Cerebellar cortex (tissue), 1 donor: ENCODE measurements at places on chromosomes 1 and 21.
A peak's percentile ranks its signal among the peaks of the same experiment; 100 is the strongest.

DNA sequence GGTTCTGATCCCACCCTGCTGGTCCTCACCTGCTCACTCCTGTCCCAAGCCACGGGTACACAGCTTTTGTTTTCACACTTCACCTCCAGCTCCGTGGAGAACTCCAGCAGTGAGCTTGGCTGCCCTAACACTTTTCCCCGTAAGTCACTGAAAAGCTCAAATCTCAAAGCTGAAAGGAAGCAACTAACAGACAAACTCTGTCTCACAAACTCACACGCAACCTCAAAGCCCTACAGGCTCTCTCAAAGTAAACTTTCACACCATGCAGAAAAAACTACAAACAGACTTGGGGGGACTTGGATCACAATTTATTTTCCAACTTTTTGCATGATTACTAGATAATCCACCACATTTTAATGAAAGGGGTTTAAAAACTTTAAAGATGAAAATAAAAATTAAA is 88.3 kb downstream of the AK5 start:
- DNase-seq, result no peak

GRCh38 chr1:90710579-90711536 is 6.2 kb downstream of the BARHL2 start:
- peak; percentile 34 for DNase-seq

DNA sequence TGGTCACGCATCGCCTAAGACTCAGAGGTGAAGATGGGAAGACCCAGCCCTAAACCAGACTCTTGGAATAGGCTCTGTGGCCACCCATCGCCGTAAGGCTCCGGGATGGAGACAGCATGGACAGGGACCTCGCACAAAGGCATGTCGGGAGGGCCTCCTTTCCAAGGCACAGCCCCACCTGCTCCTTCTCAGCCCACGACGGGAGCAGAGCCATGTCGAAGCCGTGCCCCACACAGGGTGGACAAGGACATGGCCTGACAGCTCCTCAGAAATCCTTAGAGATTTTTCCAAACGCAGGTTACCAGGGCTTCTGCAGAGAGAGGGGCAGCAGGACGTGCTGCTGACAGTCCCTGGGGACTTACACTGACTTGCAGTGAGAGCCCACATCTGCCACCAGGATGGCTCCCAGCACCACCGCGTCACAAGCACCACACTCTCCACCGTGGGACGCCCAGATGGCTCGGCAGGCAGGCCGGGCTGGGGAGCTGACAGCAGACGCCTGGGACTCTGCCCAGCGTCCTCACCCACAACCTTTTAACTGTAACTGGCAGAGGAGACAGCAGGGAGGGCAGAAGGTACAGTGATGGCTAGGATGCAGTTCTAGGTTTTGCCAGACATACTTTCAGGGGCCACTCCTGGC is 12.0 kb downstream of the SSU72 start:
- no peak for DNase-seq

DNA sequence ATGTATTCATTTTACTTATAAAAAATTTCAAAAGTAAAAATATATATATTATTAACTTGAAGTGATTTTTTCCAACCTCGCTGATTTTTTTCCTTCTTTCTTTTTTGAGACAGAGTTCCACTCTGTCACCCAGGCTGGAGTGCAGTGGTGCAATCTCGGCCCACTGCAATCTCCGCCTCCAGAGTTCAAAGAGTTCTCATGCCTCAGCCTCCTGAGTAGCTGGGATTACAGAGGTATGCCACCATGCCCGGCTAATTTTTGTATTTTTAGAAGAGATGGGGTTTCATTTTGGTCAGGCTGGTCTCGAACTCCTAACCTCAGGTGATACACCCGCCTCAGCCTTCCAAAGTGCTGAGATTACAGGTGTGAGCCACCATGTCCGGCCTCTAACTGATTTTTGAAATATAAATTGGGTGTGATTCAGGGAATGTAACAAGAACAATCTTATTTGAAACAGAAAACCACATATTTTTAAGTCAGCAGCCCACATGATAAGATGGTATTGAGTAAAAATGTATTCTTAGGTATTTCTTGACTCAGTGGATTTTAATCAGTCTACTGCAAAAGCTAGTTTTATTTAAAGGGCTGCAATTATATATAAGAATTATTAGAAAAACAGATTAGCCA is 30.0 kb downstream of the ZBTB8B start:
- no peak for DNase-seq

GRCh38 chr1:205274041-205274691 is 46.4 kb downstream of the TMCC2 start:
- no peak for DNase-seq

DNA sequence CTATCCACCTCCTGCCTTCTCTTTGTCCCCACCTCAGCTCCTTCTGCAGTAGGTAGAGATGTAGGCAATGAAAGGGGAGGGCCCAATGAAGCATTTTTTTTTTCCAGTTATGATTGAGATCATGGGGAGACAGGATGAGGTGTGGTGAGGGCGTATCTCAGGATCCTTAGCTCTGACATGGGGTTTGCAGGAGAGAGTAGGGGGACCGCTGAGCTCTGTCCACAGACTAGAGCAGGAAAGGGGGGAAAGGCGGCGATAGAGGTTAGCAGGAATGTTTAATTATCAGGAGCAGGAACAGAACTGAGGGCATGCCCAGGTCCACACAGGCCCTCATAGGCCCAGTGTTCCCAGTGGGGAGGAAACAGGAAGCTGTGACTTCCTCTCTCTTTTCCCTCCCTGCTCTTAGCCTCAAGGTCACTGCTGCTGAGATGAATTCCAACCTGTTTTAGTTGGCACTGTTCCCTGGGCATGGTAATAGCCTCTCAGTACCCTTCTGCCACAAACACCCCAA is 901 bp upstream of the RXFP4 start:
- peak; percentile 68 for DNase-seq

- peak; percentile 4 for DNase-seq
Observed at GRCh38 chr1:200099040-200099439, 71.5 kb downstream of the NR5A2 start.

- no peak for DNase-seq
Observed at GRCh38 chr1:46686255-46686654, 14.6 kb downstream of the TEX38 start.

- no peak for DNase-seq
Observed at GRCh38 chr1:60573726-60574409, 500.3 kb upstream of the C1orf87 start.

DNA sequence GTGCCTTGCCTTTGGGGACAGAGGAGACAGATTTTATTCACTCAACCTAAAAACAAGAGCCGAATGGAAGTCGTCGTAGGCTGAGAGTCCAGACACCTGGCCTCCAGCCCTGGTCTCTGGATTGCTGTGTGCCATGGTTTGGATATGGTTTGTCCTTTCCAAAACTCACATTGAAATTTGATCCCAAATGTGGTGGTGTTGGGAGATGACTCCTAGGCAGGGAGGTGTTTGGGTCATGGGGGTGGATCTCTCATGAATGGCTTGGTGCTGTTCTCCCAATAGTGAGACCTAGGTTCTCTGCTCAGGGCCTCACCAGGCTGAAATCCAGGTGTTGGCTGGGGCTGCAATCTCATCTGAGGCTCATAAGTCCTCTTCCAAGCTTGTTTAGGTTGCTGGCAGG is 75.5 kb downstream of the FOXD2 start:
- no peak for DNase-seq

GRCh38 chr1:25701030-25701785 is 84.6 kb downstream of the MAN1C1 start:
- DNase-seq, result no peak

DNA sequence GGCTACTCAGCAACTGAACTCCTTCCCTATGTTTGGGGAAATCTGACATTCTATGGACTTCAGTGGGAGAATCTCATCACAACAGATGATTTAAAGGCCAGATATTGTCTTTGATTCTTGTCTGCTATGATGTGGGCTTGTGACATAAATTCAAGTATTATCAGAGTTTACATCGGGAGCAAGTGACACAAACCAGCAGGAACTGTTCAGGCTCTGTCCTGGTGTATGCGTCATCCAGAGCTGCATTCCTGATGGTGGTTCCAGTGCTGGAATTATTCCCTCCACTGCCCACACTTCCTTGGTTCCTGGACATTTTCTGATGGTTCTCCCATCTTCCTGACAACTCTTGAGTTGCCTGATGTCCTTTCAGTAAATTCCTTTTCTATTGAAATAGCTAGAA is 10.8 kb upstream of the LSM10 start:
- DNase-seq, result no peak

GRCh38 chr21:26965907-26966581 is 844 bp downstream of the ADAMTS5 start:
- DNase-seq, result no peak

DNA sequence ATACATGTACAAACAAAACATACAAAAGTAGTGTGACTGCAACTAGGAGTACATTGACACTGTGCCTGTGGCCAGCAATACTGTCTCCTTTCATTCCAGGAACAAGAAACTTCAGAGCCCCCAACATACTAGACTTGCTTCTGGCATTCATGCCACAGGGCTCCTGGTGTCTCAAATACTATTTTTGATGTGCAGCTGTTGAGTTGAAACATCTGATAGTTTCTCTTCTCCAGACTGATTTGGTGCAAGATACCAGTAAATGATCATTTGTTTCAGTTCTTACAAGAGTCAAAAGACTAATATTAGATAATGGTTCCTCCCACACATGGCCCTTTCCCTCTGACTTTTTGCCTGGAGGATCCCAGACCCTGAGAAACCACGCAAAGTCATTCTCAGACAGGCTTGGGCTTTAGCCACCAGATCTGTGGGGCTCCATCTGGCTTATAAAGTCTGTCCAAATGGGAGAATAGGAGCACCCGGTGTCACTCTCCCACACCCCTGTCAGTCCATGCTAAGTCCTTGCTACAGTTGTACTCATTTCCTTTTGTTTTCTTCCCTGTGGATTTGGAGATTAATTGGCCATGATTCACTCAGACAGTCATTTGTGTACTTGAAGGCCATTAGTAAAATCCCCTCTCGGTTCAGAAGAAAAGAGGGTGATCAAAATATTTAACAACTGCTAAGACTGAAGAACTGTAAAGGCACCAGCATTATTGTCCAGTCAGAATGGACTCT is 163.5 kb upstream of the RUNX1 start:
- no peak for DNase-seq

DNA sequence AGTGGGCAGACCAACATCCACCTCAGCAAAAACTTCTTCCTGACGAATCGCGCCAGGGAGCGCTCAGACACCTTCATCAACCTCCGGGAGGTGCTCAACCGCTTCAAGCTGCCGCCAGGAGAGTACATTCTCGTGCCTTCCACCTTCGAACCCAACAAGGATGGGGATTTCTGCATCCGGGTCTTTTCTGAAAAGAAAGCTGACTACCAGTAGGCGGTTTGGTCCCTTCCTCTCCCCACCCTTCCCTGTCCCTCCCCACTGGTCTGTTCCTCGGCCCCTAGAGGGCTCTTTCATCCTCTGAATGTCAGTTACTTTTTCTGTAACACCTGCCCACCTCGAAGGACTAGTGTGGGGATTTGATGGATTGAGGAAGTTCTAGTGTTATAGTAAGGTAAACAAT is 46.9 kb downstream of the CAPN2 start:
- DNase-seq, result no peak

GRCh38 chr1:73310797-73311381 is 887.1 kb downstream of the LRRIQ3 start:
- DNase-seq, result no peak

DNA sequence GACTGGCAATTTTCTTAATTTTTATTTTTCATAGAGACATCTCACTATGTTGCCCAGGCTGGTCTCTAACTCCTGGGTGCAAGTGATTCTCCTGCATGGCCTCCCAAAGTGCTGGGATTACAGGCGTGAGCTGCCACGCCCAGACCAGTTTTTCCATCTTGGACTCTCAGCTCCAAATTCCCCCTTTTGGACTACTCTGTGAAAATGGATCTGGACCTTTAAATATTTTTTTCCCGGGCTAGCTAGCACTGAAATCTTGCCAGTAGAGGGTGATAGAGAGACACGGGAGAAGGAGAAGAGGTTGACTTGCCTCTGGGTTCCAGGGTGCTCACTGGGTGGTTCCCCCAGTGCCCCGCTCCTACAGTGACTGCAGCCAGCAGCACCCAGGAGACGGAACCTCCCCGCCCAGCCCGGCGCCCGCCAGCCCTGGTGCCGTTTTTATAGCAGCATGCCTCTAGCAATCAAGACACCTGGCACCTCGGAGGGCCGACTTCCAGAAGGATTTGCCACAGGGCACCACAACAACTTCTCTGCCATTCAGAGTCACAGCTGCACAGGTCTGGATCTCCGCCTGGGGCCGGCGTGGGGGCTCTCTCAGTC is 34.7 kb upstream of the SCCPDH start:
- DNase-seq, result peak; percentile 82

DNA sequence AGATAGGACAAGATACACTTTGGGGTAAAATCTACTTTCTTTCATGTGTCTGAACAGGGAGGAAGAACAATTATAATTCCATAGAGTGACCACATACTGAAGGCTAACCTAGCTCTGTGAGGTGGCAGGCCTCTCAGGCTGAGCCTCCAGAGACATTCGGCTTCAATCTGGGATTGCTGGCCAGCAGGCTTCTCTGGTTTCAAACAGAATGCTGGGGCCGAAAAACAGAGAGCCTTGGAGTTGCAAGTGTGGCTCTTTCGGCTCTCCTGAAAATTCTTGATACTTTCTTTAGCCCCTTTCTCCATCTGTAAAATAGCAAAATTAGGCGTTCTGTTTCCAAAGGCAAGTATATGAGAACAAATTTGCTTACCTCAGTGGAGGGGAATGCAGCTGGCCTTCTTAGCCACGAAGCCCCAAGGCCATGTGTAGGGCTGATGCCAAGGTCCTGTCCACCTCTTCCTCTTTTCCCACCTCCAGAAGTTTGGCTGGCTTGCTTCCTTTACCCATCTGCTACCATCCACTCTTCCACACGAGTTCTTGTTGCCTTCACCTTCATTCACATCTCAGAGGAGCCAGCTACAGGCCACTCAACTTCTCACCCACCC is 30.0 kb upstream of the UBE2U start:
- no peak for DNase-seq

DNA sequence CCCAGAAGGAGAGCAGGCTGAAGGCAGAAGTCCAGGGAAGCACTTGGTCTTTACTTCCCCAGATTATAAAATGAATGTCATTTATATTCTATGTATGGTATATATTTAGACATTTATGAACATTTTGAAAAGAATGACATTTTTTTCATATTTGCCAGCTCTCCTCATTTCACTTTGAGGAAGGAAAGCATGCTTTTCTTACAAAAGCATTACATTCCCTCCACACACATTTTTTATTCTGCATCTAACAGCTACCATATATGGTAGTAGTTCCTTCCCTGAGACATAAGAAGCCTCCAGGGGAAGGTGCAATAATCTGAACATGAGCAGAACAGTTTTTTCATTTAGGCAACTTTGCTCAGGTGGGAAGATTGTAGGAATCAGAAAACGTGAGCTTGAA is 94.0 kb downstream of the LRRC7 start:
- no peak for DNase-seq

- no peak for DNase-seq
Observed at GRCh38 chr1:164644774-164645644, 86.0 kb downstream of the PBX1 start.
